Fibroblast of villous mesenchyme (primary cell): ENCODE measurements at places on chromosomes 5 and 9.

GRCh38 chr5:172858511-172858989 lies 24.5 kb downstream of the ERGIC1 start:
- peak; percentile 60 for DNase-seq

DNA sequence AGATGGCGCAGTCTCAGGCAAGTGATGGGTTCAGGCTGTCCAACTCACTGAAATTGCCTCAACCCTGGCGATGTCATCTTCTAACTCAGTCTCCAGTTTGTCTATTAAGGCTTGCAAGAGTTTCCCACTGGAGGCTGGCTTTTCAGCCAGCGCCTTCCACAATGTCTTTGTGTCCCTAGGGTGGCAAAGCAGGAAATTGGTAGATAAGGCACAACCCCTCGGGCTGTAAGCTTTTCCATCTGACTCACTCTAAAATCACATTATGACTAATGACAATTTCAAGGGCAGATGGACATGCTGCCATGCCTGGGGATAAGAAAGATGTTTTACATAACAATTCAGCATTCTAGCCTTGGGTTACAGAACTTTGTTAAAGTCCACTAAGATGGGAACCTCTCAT lies 61.9 kb downstream of the MROH2B start:
- no peak for DNase-seq

GRCh38 chr9:116491219-116491618 lies 195.9 kb upstream of the TRIM32 start:
- DNase-seq, result peak; percentile 22

DNA sequence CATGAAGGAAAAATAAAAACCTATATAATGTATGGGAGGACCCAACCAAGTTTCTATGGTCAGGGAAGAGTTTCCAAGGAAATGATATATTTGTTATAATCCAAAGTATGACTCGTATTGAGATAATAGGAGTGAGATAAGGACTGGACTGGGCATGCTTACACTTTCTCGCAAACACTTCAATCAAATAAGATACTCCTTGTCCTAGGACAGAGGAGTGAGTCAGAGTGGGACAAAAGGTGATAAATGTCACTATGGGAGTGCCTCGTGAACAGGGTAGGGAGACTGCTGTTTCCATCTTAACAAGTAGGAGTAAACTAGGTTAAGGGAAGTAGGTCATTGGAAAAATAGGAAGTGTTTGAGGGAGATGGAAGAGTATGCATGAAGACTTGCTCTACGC lies 47.2 kb downstream of the MACIR start:
- no peak for DNase-seq

DNA sequence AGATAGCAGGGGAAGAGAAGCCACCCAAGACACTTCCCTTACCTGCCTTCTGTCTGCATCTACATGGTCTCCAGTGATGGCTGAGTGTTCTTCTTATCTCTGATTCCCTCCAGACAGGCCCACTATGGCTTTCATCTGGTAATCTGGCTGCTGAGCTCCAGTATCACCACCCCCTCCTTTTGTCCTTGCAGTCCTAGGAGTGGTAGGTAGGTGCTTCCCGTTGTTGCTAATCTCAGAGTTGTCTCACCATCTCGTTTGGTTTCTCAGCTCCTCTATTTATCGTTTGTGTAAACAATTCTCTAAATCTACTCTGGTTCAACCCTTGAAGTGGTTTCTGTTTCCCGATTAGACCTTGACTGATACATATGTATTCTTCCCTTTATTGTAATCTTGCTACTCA lies 243.8 kb upstream of the RFX3 start:
- DNase-seq, result peak; percentile 34

GRCh38 chr5:66427139-66427442 lies 169.1 kb upstream of the MAST4 start:
- no peak for DNase-seq

- no peak for DNase-seq
Measured at GRCh38 chr5:60263346-60263745, 369.8 kb upstream of the PDE4D start.
